Fibroblast of gingiva (primary cell): ENCODE measurements at places on chromosomes 5 and 9.

DNA sequence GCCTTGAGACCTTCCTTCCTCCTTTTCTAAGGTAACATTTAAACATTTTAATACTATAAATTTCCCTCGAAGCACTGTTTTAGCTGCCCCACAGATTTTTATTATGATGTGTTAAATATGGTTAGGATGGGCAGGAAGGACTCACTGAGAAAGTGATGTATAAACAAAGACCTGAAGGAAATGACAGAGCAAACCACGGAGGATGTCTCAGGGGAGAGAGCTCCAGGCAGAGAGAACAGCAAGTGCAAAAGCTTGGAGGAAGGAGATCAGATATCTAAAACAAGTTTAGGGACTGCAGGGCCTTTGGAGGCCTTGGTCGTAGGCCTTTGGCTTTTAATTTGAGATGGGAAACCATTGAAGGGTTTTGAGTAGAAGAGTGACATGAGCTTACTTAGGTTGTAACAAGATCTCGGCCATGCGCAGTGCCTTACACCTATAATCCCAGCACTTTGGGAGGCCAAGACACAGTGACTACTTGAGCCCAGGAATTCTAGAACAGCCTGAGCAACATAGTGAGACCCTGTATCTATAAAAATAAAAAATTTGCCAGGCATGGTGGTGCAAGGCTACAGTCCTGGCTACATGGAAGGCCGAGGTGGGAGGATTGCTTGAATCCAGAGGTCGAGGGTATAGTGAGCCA is 35.5 kb upstream of the LRRTM2 start:
- no peak for DNase-seq

- DNase-seq: no peak
Observed at GRCh38 chr5:43274435-43275114, 38.6 kb downstream of the HMGCS1 start.

- DNase-seq: no peak
Observed at GRCh38 chr5:164289526-164289925, 784.1 kb downstream of the MAT2B start.

DNA sequence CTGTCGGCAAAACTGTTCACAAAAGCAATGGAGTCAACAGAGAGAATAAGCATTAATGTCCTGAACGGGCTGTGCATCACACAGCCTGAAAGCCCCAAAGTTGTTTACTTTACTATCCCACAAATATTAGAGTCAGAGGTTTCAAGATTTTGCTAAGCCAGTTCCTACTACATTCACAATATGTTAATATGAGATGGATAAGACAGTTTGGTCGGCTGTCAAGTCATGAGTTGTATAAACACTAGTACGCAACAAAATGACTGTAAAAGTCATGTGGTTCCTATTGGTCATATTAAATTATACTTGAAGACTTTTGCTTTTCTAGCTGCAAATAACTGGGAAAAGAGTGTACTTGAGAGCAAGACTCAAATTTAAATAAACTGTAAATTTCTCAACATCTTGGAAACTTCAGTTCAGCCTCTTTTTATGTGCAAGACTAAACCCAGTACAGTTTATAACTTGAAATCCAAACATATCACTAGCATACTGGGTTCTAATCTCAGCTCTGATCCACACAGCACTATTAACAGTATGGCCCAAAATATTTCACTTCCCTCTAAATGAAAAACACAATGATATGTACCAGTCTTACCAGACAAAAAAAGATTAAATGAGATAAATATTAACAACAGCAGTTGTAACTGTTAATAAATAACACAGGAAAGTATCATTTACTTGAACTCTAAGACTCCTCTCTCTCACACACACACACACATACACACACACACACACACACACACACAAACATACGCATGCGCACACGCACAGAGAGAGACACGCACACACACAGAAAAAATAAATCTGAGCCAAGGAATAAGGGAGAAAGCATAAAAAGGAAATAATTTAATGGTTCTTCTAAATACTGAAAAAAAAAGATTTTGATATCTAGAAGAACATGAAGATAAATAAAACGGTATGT is 33.1 kb downstream of the FANCC start:
- peak; percentile 93 for DNase-seq

DNA sequence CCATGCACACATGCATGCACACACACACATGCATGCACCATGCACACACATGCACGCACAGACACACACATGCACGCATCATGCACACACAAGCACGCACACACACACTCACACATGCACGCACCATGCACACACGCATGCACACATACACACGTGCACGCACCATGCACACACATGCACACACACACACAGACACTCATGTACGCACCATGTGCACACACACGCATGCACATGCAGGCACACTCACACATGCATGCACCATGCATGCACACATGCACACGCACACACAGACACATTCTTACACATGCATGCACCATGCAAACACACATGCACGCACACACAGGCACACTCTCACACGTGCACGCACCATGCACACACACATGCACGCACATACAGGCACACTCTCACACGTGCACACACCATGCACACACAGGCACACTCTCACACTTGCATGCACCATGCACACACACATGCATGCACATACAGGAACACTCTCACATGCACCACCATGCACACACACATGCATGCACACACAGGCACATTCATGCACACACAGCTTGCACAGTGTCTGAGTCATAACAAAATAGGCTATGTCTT is 117.5 kb downstream of the TENT4A start:
- DNase-seq: no peak

- peak; percentile 52 for DNase-seq
Observed at GRCh38 chr5:15500325-15501001, 483 bp downstream of the FBXL7 start.

GRCh38 chr5:74085186-74085585 is 459.2 kb downstream of the ARHGEF28 start:
- DNase-seq: no peak

GRCh38 chr5:17219006-17219422 is 1.6 kb downstream of the BASP1 start:
- peak; percentile 9 for DNase-seq

GRCh38 chr5:95384485-95385213 is 6.5 kb upstream of the FAM81B start:
- DNase-seq: no peak

DNA sequence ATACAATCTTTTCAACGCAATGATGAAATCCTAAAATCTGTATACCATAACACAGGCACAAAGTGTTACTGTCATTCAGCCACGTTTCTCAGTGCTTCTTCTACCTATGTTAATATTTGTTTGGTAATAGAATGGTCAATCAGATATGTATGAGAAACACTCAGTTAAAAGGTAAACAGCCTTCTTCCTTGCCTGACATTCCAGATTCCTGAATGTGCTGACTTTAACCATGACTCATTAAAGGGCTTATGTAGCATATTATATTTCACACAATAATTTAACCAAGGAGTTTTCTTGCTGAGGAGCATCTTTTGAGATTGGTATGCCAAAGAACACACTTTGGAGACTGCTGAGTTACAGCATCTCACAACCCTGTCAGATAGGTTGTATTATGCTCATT is 187.6 kb downstream of the CETN3 start:
- DNase-seq: no peak

DNA sequence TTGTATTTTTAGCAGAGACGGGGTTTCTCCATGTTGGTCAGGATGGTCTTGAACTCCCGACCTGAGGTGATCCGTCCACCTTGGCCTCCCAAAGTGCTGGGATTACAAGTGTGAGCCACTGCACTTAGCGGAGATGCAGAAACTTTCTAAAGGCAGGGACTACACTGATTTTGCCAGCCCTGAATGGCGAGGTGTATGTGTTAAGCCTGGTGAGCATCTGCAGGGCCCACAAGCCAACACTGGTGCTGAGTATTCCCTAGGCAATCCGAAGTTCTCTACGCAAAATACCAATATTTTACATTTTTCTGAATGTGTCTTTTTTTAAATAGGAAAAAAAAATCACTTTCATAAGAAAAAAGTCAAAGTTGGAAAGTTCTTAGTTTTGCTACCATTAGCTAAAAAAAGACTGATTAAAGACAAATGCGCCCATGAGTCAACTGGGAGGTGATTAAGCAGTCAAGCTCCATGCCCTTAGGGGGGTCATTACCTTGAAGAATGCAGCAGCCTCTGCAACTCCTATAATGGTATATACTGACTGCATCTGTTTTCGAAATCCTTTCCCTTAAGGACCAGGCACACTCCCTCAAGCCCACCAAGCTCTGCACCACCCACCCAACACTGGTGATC is 502.8 kb downstream of the BNC2 start:
- peak; percentile 67 for DNase-seq

- DNase-seq: no peak
Observed at GRCh38 chr5:74903165-74903787, 37.1 kb upstream of the FAM169A start.

DNA sequence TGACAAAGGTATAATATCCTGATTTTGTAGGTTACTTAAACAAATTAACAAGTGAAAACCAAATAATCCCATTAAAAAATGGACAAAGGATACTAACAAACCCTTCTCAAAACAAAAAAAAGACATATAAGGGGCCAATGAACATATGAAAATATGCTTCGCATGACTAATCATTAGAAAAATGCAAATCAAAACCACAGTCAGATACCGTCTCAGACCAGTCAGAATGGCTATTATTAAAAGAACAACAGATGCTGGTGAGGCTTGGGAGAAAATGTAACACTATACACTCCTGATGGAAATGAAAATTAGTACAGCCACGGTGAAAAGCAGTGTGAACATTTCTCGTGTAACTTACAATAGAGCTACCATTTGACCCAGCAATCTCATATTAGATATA is 1542.2 kb upstream of the CDH9 start:
- DNase-seq: peak; percentile 30

GRCh38 chr5:122499585-122499984 is 187.5 kb downstream of the SNCAIP start:
- DNase-seq: no peak

DNA sequence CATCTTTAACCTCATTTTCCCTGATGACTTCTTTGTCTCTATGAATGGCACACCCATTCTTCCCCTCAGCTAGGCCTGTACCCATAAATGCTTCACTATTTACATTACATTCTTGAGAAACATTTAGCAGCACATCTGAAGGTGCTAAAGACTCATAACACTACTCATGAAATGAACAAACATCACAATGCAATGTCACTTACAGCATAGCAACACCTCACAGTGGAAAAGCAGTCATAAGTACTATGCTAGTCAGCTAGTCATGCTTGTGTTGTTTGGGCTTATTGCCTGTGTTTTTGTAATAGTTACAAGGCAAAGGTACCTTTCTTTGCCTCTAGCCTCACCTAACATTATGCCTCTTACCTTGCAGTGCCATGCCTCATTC is 228.9 kb downstream of the KIAA0825 start:
- DNase-seq: no peak

DNA sequence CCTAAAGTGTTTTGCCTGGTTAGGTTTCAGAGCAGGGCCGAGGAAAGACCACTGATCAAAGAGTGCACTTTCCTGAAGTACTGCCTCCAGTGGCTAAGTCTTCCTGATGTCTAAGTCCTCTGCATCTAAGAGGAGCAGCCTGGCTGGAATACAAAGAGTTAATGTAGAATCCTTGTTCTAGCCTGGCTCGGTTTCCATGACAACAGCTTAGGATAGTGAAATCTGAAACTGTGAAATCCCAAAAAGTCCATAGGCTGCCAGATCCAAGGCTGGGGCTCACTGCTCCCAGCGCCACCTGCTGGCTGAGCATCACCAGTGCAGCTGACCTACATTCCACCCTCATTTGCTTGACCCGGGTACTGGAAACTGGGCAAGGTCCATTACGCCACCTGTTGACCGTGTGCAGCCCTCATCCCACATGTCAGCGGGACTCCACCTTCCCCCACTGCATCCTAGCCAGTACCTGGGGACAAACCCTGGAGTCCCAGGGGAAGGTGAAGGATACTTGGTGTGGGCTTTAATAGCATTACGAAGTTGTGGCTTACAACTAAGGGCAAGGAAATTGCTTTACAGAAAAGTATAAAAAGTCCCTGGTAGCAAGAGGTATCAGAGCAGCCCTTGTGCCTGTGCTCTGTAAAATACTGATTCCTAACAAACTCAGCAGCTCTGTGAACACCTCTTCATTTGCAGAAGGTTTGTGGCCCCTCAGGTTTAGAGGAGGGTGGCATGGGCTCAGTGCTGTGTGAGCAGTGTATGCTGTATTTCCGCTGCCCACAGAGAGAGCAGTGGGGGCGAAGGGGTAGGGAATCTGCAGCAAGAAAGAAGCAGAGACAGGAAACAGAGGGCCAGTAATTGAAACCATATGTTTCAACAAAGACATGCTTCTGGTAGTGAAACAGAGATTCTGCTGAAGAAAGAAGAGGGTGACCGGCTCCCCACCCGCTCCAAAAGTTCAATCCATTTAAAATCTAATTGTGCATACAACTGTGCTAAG is 36.0 kb downstream of the PCDHGC5 start:
- peak; percentile 96 for DNase-seq

- DNase-seq: no peak
Observed at GRCh38 chr9:1332156-1332555, 282.0 kb downstream of the DMRT2 start.

DNA sequence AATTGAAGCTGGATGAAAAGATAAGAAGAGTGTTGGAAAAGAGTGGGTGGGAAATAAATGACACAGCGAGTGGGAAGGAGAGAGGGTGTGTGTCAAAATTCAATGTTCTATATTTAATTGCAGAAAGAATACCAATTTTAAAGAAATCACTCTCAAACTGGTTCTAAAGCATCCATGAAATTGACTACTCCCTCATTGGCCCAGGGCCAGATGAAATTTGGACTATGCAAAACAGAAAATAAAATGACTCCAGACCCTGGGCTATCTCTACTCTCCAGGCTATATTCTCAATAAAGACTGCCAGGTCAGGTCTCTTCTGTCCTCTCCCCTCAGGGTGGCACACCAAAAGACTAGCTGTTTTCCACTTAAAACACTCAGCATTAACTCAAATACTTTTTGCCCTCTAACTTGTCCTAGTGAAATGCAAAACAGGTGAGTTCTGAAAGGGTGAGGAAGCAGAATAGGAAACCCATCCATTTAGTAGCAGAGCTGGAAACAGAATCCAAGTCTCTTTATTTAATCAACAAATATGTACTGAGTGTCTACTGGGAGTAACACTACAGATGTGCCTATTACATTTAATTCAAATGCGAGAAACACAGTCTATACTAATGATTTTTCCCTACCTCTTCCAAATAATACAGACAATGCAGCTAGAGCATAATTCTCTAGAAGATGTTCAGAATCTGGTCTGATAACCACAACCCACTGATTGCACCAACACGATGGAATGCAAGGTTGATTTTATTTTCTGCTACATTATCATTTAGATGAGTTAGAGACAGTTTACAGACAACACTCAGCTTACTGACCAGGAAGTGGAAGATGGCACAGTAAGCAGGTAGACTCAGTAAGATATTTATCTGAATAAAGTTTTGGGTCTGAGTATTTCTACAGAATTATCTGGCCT is 42.1 kb downstream of the EFCAB9 start:
- DNase-seq: no peak

- no peak for DNase-seq
Observed at GRCh38 chr5:138334867-138335447, 3.1 kb upstream of the FAM53C start.

- peak; percentile 99 for DNase-seq
Observed at GRCh38 chr5:172775326-172776234, 4.6 kb upstream of the DUSP1 start.
